ENCODE measurements at places on chromosomes 11 and 22.

GRCh38 chr11:68406324-68407313 lies 53.9 kb upstream of the PPP6R3 start:
- no peak for DNase-seq
- H3K27me3 ChIP-seq: no peaks in the 10 kb centered on the region
- no peak overlapping the region for H3K27ac ChIP-seq
- H3K4me1 ChIP-seq: no peaks in the 10 kb centered on the region
- H3K36me3 ChIP-seq: no peaks in the 10 kb centered on the region
- no peak overlapping the region for H3K4me3 ChIP-seq

- DNase-seq: peak; percentile 92
- peak within 1 kb of the TSS; percentile 91 for H3K27ac ChIP-seq
Measured at GRCh38 chr22:24951942-24952836, at the start of gene KIAA1671. KIAA1671 (plus strand) TSS chr22:24952716; CDS start chr22:25028000, 75,284 bp downstream.

DNA sequence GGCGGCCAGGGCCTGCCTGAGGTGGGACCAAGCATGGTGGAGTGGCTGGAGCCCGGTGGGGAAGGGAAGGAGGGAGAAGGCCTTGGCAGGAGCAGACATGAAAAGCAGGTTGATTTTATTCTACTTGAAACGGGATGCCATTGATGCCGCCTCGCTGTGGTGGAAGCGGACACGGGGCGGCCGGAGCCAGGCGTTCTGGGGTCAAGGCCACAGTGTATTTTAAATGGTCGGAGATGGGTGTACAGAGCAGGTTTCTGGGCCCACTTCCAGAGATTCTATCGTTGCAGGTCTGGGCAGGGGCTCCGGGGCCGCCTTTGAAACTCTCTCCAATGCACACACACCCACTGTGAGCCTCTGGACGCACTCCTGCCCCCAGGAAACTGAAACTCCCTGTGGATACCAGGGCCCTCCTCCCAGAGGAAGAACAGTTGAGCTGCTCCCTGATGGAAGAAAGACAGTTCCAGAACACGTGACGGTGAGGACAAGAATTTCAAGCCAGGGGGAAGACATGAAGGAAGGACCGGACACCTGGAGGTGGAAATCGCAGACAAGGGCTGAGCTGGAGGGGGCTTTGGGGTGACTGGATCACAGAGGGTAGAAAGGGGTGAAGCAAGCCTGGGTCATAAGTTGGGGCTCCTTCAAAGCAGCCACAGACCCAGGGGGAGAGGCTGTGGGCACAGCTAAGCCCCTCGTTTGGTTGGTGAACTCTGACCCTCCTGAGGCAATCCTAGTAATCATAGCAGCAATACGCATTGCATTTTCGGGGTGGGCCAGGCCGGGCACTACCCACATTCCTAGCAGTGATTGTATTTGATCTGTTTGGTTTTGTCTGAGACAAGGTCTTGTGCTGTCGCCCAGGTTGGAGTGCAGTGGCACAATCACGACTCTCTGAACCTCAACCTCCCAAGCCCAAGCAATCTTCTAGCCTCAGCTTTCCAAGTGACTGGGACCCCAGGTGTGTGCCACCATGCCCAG lies 12.3 kb upstream of the LINC01488 start:
- no peak overlapping the region for H3K27ac ChIP-seq
- no peaks in the 10 kb centered on the region for H3K4me1 ChIP-seq
- peaks cover 4% of the 10 kb centered on the region for H3K27me3 ChIP-seq
- DNase-seq: no peak

DNA sequence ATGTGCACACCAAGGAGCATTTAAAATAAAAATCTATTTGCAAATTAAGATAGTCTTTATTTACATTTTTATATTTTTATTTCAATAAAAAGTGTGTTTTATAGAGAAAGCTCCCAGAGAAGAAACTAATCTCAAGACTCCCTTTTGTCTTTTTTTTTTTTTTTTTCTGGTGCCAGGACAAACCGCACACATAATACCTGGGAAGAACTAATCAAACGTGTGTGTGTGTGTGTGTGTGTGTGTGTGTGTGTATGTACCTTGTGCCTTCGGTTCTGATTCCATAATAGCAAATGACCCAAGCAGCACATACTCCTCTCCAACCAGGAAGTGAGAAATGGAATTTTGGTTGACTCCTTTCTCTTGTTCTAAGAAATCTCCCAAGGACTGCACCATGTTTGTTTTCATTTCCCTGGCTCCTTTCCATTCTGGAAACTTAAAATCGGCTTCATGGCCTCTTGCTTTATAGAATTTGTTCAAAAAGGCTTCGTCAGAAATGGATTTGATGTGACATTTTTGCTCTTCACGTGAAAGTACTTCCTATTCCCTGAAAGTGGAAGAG lies 65.3 kb downstream of the ST3GAL4 start:
- no peaks in the 10 kb centered on the region for H3K27me3 ChIP-seq
- H3K4me3 ChIP-seq: no peak overlapping the region
- no peaks in the 10 kb centered on the region for H3K36me3 ChIP-seq
- DNase-seq: no peak
- peak overlapping the region; percentile 54 for H3K27ac ChIP-seq

DNA sequence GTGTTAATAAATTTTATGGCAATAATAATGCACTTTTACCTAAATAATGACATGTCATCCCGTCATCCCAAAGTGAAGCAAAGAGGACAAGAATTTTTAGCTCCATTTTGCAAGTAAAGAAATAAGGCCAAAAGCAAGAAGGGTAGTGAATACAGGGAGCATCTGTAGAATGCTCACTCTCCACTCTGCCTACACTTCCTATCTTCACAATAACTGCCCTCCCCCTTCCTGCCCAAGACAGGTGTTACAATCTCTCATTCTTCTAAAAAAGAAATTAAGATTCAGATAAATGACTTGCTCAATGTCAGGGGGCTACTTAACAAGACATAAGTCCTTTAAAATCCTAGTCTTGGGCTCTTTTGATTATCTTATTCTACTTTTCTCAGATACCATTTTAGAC lies 8.9 kb downstream of the RDX start:
- H3K27me3 ChIP-seq: no peaks in the 10 kb centered on the region
- H3K4me3 ChIP-seq: no peak overlapping the region
- no peak overlapping the region for H3K27ac ChIP-seq
- H3K36me3 ChIP-seq: no peaks in the 10 kb centered on the region
